ENCODE measurements at places on chromosomes 16 and 17.

- H3K27me3 ChIP-seq: no peaks in the 10 kb centered on the region
- peaks cover 21% of the 10 kb centered on the region for H3K36me3 ChIP-seq
- DNase-seq: no peak
- H3K27ac ChIP-seq: peak overlapping the region; percentile 91
These were observed 1.0 kb downstream of the TACO1 start for GRCh38 chr17:63601439-63602371.

- no peaks in the 10 kb centered on the region for H3K36me3 ChIP-seq
- no peaks in the 10 kb centered on the region for H3K4me1 ChIP-seq
- peaks cover 28% of the 10 kb centered on the region for H3K27me3 ChIP-seq
- H3K27ac ChIP-seq: no peak overlapping the region
- no peak for DNase-seq
These were observed 237.3 kb upstream of the CDH5 start for GRCh38 chr16:66129196-66129595.

GRCh38 chr16:83932955-83933673, 19.9 kb upstream of the OSGIN1 start:
- H3K4me1 ChIP-seq: no peaks in the 10 kb centered on the region
- no peak overlapping the region for H3K27ac ChIP-seq
- H3K36me3 ChIP-seq: no peaks in the 10 kb centered on the region
- no peak for DNase-seq

DNA sequence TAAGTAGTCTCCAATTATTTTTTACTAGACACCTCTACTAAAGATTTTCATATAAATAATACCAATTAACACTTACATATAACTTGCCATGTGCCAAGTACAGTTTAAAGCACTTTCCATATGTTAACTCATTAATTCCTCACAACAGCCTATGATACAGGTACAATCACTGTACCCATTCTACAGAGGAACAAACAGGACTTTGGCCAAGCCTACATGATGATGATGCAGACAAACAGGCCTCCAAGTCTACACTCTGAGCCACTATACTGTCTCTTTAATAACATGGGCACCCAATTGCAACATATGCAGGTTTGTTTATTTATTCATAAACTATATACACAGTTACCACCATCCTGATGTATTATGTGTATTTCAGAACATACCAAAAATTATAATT, 46.0 kb downstream of the TOX3 start:
- no peak overlapping the region for H3K27ac ChIP-seq
- no peaks in the 10 kb centered on the region for H3K36me3 ChIP-seq
- H3K4me1 ChIP-seq: no peaks in the 10 kb centered on the region
- DNase-seq: no peak

DNA sequence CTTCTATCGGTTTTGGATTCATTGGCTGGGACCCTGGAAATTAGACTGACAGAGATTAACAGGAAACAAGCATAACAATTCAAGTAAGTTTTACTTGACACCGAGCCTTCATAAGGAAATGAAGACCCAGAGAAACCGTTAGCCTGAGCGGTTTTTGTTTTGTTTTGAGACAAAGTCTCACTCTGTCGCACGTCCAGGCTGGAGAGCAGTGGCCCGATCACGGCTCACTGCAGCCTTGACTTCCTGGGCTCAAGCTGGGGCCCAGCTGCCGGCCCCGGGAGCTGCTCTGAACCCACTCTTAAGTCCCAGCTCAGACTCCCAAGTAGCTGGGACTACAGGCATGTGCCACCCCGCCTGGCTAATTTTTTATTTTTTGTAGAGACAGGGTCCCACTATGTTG, 321.3 kb downstream of the SEC14L1 start:
- peaks cover 91% of the 10 kb centered on the region for H3K4me1 ChIP-seq
- no peaks in the 10 kb centered on the region for H3K27me3 ChIP-seq
- DNase-seq: peak; percentile 75

DNA sequence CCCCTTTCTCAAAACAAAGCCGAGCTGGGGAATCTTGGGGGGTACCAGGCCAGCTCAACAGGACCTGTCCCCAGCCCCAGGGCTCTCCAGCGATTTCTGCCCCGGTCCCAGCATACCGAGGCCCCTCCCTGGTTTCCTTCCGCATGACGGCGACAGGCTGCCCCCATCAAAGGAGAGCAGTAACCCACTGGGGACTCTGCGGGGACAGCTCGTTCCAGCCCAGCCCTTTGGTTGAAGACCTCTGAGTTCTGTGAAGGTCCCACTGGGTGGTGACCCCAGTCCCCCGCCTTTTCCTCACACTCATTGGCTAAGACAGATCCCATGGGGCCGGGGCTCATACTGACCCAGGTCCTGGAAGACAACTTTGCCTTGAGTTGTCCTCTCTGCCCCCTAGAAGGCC, 4.1 kb downstream of the SMTNL2 start:
- H3K27ac ChIP-seq: no peak overlapping the region
- no peaks in the 10 kb centered on the region for H3K36me3 ChIP-seq
- H3K4me3 ChIP-seq: no peak overlapping the region
- DNase-seq: no peak
- H3K27me3 ChIP-seq: peaks cover 27% of the 10 kb centered on the region

DNA sequence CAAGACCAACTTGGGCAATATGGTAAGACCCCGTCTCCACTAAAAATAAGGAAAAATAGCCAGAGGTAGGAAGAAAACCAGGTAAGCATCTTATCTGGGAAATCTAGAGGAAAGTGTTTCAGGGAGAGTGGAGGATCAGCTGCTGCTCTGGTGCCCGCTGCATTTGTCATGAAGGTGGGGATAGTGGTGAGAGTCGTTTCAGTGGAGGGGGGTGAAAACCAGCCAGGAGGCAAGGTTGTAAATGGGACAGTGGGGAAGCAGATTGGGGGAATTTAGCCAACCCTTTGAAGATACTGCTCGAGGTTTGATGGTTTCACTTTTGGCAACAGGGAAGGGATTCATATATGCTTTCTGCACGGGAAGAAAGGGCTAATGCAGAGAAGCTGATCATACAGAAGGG, 8.8 kb downstream of the DCTPP1 start:
- peaks cover 56% of the 10 kb centered on the region for H3K36me3 ChIP-seq
- H3K27me3 ChIP-seq: no peaks in the 10 kb centered on the region
- peaks cover 28% of the 10 kb centered on the region for H3K4me1 ChIP-seq
- H3K27ac ChIP-seq: no peak overlapping the region

- H3K36me3 ChIP-seq: no peaks in the 10 kb centered on the region
- peaks cover 13% of the 10 kb centered on the region for H3K4me1 ChIP-seq
- no peak overlapping the region for H3K27ac ChIP-seq
- no peak overlapping the region for H3K4me3 ChIP-seq
These were observed 23.7 kb downstream of the ARHGAP23 start for GRCh38 chr17:38451840-38452529.

DNA sequence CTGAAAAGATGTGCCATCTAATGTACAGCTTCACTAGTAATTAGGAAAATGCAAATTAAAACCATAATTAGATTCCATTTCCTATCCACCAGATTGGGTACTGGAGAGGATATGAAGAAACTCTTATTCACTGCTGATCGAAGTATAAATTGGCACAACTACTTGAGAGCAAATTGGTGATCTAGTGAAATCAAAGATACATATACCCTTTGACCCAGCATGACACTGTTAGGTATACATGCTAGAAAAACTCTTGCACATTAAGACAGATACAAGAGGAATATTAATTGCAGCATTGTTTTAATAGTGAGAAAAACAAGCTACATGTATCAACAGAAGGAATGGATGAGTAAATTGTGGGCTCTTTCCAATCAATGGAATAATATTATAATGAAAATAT, 48.8 kb downstream of the BRIP1 start:
- H3K4me1 ChIP-seq: peaks cover 5% of the 10 kb centered on the region
- peaks cover 34% of the 10 kb centered on the region for H3K36me3 ChIP-seq
- no peak overlapping the region for H3K4me3 ChIP-seq
- no peak overlapping the region for H3K27ac ChIP-seq
- no peak for DNase-seq

DNA sequence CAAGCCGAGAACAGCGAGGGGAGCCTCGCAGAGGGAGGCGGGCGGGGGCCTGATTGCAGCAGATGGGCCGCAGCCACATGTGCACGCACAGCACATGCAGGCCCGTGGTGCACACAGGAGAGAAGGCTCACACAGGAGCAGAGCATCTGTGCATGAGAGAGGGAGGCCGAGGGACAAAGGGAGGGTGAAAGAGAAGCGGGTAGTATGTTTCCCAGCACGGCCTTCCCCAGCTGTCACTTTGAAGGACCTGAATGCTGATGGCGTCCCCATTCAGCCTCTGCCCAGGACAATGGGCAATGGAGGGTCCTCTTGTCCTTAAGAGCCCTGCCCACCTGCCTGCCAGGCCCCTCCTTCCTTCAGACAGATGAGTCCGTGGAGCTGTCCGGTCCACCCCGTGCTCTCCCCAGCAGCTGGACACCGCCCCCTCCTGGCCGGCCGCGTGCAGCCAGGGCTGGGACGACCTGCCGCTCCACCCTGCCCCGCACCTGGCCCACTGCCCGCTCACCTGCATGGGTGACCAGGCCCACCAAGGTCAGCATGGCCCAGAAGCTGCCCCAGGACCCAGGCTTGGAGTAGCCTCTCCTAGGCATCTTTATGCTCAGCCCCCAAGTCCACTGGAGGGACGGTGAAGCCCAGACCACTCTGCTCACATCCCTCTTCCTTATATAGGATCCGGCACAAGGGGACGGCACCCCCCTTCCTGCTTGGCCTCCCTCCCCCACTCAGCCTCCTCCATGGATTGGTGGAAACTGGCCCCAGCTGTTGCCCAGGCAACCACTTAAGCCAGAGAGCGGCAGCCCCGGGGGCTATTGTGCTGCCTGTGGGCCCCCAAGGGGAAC, at the start of gene BTBD17:
Gene BTBD17, minus strand, starts transcription at position 639 of the 839 bp plus-strand sequence. Its CDS starts 49 bp downstream, at position 590.
- peaks cover 2% of the 10 kb centered on the region for H3K4me1 ChIP-seq
- no peaks in the 10 kb centered on the region for H3K36me3 ChIP-seq

DNA sequence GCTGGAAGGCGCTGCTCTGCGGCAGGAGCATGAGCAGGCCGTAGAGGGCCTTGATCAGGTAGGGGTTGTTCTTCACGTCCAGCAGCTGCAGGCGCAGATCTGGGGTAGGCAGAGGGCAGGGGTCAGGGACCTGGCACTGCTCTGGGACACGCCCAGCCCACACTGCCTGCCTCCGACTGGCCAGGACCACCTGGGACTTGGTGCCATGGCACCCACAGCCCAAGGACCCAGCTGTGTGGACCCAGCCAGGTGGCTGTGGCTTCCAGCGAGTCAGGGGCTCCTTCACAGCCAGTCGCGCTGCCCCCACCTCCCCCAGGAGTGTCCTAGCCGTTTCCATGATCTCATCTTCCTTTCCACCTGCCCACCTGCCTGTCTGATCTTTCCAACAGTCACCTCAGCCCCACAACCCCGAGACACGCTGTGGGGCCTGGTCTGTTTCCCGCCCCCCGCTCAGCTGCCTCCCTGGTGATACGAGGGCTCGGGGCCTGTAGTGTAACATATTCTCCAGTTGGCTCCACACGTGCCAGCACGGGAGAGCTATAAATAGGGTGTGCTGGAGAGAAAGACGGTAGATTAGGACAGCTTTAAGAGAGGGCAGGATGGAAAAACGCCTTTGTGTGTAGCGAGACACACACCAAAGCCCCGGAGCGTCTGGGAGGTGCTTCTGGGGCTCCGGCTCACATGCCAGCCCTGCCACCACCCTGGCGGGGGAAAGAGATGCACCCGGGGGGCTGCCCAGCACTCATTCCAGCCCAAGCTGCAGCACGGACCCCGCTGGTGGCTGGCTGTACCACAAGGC, 7.2 kb upstream of the MTSS2 start:
- H3K4me3 ChIP-seq: no peak overlapping the region
- peaks cover 47% of the 10 kb centered on the region for H3K4me1 ChIP-seq
- no peak for DNase-seq
- H3K27me3 ChIP-seq: no peaks in the 10 kb centered on the region

DNA sequence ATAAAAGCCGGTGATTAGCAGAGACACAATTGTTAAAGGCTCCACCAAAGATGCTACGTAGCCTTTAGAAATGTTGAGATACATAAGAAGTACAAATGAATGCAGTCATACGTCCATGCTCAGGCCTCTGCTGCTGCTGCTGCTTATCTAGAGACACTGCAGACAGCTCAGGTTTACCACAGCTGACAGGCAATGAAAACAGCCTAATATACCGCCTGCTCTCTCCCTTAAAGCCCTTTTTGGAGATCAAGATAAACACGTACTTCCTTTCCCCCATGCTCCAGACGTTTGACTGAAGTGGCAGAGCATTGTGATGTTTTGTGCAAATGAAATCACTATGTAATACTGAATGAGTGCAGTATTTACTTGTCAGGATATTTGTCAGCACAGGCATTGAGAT, 185.3 kb downstream of the AATF start:
- H3K27me3 ChIP-seq: no peaks in the 10 kb centered on the region
- H3K4me3 ChIP-seq: no peak overlapping the region
- H3K27ac ChIP-seq: no peak overlapping the region

- H3K27me3 ChIP-seq: peaks cover 2% of the 10 kb centered on the region
- H3K27ac ChIP-seq: no peak overlapping the region
- no peak overlapping the region for H3K4me3 ChIP-seq
- no peaks in the 10 kb centered on the region for H3K4me1 ChIP-seq
- no peaks in the 10 kb centered on the region for H3K36me3 ChIP-seq
- no peak for DNase-seq
These were observed 19.5 kb upstream of the SCNN1B start for GRCh38 chr16:23282568-23282967.
